ENCODE measurements at places on chromosomes 1 and 21.

DNA sequence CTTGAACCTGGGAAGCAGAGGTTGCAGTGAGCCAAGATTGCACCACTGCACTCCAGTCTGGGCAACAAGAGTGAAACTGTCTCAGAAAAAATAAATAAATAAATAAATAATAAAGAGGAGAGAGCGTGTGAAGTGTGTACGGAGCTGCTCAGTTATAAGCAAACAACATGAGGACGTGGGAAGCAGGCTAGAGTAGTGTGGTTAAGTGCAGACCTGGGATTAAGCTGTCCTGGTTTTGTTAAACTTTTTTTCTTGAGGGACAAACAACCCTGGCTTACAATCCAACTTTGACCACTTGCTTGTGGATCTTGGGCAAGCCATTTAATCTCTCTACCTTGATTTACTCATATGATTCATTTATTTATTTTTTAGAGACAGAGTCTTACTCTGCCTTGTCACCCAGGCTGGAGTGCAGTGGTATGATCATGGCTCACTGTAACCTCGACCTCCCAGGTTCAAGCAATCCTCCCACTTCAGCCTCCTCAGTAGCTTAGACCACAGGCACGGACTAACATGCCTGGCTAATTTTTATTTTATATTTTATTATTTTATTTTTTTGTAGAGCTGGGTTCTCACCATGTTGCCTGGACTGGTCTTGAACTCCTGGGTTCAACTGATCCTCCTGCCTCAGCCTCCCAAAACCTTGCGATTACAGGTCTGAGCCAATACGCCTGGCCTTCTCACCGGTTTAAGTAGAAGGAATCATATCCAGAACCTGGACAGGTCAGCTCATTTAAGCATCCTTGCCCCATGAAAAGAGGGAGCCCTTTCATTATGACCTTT is 52.7 kb downstream of the RPS6KA1 start:
- DNase-seq = no peak

DNA sequence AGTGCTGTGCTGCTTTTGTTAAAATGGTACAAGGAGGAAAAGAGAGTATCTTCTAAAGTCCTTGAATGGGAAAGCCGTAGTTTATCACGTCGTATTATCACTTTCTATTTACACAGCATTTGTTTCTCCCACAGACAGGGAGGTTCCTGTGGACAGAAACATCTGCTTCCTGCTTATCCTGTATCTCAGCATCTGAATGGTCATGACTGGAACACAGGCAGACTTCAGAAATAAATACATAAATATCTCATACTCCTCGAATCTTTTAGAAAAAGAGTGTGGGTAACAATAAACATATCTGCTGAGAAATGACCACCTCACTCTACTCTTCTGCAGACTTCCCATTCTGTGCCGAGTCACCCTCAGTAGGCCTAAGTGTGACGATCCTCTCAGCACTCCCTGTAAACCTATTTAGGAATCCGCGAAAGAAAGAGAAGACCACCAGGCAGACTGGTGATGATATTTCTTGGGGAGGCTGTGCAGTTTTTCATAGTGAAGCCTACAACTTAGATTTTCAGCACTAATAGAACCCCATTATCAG is 393.5 kb downstream of the SMYD3 start:
- peak; percentile 94 for DNase-seq

DNA sequence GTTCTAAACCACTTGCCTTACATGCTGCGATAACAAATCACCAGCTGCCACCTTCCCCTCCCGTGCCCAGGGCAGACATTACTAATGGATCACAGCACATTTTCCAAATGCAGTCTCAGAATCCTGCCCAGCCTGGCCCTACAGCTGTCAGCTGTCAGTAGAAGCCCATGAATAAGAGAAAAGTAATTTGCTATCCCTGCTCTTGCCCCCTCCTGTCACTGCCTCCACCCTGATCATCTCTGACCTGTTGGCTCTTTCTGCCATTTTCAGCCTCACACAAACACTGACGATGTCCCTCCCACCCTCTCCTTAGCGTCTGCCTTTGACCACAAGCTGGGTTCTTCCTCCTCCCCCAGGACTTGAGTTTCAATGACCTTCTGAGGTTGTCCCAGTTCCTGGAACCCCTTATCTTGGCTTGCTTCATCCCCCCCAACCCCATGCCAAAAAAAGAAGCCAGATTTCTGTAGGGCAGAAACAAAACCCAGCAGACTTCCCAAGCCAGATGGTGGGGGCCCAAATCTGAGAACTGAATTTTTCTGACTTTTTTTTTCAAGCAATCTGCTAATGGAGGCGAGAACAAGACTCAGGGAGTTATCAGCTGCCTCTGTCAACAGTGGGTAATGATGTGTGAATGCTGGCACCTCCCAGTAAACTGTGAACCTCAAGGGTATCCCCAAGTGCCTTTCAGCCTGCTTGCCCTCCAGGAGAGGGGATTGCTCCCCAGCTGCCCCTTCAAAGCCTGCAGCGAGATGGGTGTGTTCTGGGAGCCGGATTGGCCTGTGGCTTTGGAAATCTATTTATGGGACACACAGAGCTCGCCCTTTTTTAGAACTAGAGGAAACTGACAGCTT is 216.5 kb upstream of the VAMP3 start:
- DNase-seq = no peak

- no peak for DNase-seq
Measured at GRCh38 chr1:226572325-226572726, 23.8 kb downstream of the STUM start.

GRCh38 chr1:1202831-1203560 is 3.4 kb downstream of the TNFRSF18 start:
- DNase-seq = no peak

DNA sequence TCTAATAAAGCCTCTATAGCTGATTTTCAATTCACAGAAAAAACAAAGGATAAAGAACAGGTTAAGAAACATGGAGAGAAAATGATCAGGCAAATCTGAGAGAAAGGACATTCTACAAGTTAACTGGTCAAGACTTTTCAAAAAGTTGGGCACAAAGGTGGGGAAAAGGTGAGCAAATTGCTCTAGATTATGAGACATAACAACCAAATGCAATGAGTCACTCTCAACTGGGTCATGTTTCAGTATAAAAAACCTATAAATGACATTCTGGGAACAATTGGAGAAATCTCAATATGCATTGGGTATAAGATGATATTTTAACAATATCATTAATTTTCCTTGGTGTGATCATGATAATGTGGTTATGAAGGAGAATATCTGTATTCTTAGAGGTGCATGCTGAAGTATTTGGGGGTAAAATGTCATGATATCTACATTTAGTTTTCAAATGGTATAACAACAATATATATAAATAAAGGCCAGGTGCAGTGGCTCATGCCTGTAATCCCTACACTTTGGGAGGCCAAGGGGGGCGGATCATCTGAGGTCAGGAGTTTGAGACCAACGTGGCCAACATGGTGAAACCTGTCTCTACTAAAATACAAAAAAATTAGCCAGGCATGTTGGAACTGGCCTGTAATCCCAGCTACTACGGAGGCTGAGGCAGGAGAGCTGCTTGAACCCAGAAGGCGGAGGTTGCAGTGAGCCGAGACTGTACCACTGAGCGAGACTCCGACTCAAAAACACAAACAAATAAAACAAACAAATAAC is 27.0 kb downstream of the ANKRD13C start:
- DNase-seq = no peak

Measured in lung microvascular endothelial cell (primary cell).